ENCODE measurements at places on chromosomes 7 and 10.
A peak's percentile ranks its signal among the peaks of the same experiment; 100 is the strongest.

DNA sequence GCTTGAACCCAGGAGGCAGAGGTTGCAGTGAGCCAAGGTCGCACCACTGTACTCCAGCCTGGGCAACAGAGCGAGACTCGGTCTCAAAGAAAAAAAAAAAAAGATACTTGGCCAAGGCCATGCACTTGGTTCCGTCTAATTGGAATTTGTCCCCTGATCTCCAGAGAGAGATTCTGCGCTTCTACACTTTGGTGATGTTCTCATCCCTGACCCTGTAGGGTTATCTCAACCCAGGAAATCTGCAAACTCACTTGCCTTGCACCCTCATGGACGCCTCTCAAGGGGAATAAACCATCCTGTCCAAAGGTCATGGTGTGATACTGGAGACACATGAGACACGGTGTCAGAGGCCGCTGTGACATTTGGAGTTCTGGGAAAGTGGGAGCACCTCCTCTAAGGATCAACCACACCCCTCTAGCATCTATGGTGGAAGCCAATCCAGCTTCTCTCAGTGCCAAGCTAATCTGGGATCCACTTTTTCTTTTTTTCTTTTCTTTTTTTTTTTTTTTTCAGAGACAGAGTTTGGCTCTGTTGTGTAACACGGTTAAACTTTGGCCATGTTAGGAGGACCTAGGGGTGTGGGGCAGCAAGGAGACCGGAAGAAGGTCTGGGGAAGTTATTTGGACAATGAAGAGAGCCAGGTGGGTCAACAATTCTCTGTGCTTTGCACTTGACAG is 7.8 kb upstream of the POR start:
- DNase-seq = no peak

DNA sequence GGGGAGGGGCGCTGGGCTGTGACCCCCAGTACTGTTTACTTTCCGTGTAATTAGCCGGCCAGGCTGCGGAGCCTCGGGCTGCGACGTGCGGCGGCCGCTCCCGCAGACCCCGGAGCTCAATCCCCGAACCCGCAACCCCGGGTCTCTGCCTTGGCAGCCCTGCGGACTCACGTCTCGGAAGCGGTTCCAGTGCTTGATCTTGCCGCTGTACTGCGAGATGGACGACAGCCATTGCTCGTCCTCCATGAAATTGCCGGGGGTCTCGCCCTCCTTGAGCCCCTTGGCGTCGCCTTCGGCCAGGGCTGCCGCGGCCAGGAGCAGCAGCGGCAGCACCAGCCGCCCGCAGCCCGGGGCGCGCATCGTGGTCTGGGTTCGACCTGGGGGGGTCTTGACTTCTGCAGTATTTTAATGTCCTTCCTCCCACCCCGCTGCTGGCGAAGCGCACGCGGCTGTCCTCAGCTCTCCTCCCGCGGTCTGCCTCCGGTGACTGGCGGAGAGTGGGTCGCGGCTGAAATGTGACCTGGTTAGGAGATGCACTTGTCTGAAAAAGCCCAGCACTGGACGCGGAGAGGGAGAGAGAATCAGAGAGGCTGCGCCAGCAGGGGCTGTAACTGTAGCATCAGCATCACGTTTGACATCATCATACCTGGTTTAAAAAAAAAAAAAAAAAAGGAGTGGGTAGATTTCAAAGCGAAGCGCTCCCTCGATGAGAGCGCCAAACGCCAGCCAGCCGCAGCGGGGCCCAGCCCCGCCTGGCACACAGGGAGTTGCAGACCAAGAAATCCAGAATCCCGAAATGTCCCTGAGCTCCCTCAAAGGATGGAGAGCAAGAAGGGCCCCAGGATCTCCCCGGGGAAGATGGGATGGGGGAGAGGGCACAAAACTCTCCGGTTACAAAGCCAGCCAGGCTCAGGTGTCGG is at the start of gene SPOCK2:
Gene SPOCK2, minus strand, starts transcription at position 583 of the 920 bp plus-strand sequence. Its CDS starts 223 bp downstream, at position 360.
- DNase-seq = peak; percentile 46

DNA sequence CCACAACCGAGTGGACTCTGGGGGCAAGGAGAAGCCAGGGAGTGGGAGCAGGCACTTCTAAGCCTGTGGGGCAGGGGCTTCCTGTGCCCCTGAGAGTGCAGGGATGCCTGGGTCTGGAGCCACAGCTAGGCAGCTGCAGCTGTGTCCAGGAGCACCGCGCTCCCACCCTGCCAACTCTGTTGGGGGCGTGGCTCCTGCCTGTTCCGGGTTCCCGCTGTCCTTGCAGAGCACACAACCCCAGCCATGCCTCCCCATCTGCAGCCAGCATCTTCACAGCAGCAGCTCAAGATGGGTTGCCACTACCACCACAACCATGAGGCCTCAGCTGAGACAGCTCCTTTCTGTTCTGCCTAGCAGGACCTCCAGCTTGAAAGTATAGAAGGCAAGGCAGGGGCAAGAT is 8.6 kb downstream of the PAX4 start:
- DNase-seq = no peak

DNA sequence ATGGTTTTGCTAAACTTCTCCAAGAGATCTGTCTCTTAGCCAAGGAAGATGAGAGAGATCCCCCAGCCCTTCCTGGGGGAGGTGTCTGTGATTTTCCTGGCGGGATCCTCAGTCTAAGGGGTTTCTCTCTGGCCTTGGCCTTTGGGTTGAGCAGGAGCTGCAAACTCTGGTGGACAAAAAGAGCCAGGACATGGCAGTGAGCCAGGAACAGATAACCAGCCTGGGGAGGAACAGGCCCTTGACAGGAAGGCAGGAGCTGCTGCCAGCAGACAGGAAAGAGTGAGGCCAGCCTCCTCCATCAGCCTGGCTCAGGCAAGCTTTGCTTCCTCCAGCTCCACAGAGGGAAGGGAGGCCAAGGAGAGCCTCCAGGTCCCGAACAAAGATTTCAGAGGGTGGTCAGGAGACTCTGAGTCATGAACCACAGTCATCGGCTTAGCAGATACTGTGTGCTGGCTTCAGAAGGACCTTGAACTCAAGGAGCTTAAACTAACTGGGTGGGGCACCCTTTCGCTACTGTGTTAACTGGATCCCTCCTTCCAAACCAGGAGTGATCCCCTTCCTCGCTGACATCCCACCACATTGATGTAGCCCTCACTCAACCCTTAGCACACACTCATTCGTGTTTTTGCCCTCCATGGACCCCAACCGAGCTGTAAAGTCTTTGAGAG is 34.7 kb downstream of the DDIT4 start:
- peak; percentile 64 for DNase-seq

DNA sequence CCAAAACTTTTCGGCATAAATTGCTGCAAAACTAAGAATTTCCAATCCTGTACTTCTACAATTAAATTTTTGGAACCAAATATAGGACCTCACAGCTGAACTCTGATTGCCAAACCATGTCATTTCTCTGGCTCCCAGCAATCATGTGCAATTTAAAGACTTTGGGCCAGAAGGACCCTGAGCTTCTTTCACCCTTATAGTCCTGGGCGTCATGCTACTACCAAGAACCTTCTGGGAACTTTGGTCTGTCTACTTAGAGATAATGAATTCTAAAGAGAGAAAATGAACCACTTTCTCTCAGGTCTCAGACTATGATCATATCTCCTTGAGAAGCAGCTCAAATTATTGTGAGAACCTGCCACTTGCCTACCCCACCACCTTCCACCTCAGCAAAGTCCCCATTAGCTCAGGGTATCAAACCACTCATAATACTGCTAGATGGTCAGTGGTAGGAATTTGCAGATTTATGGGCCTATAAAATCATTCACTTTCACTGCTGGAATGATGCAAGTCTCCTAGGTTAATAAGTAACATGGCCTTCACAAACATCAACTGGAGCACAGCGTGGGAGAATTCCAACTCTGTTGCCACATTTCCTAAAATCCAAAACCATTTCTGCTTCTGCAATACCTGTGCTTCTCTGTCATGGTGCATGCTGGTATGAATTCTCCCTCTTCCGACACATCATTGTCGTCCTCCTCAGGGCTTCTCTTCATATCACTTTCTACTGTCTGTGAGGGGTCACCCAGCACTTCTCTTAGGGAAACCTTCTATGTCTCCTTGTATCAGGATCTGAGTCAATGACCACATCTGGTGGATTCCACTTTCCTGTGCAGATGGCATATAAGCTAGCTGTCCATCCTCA is 6.6 kb upstream of the WDR91 start:
- DNase-seq = no peak

DNA sequence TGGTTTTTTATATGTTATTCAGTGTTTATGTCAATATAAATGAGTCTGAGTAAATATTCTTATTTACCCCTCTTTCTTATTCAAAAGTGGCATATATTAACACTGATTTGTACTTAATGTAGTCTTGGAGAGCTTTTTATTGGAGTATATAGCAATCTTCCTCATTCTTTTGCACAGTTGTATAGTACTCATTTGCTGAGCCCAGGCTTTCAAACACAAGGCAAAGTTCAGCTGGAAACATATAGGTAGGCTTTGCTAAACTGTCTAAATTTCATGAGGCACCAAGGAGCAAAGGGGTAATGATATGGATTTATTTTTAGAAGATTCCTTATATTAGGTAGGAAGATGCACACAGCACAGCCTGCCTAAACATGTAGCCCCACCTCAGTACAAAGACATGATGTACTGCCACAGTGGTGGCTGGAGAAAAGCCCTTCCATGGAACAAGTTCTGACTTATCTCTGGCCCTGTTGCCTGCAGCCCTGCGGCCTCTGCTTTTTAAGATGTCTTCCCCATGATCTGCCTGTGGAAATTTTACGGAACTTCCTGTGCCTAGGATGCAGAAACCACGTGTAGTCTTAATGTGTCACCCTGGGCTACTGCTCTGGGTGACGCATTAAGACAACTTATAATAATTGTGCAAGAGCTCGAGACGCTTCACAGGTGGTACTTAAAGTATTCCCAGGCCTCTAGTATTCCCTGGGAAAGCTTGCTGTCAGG is 9.6 kb upstream of the PDCD4 start:
- no peak for DNase-seq

DNA sequence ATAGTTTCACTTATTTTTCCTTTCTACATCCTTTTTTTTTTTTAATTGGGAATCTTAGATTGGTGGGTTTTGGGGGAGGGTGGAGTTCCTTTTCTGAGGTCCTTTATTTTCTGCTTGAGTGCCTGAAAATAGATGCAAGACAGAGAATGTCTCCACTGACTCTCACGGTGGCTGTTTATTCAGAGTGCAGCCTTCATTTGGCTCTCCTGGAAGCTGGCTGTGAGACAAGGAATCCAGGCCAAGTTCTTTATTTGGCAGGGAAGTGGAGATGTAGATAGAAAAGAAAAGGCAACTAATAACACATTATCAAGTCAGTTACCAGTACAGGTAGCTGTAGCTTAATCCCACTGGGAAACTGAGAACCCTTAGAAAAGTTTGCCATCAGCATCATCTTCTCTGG is 118.6 kb downstream of the CNTNAP2 start:
- no peak for DNase-seq

DNA sequence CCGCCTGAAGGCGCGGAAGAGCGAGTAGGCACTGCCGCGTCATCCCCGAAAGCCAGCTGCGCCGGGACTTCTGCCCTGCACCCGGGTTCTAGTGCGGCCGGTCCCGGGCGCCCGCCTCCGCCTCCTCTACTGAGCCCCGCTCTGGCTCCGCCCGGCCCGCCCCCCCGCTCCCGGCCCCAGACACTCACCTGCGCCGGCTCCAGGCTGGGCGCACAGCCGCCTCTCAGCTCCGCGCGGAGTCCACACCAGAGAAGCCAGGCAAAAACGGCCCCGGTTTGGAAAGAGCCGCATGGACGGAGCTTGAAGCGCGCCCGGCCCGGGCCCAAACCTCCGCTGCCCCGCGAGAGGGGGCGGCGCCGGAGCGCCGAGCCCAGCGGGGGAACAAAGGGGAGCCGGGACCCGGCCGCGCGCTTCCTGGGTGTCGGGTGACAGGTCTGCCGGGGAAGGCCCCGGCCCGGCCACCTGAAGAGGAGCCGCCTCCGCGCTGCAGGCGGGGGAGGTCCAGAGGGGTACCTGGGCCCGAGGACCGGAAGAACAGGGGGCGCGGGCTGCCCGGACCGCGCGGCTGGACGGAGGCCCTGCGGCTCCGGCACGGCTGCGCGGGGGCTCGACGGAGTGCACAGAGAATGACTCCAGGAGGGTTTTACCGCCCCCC is 168.2 kb downstream of the NRF1 start:
- DNase-seq = peak; percentile 38

DNA sequence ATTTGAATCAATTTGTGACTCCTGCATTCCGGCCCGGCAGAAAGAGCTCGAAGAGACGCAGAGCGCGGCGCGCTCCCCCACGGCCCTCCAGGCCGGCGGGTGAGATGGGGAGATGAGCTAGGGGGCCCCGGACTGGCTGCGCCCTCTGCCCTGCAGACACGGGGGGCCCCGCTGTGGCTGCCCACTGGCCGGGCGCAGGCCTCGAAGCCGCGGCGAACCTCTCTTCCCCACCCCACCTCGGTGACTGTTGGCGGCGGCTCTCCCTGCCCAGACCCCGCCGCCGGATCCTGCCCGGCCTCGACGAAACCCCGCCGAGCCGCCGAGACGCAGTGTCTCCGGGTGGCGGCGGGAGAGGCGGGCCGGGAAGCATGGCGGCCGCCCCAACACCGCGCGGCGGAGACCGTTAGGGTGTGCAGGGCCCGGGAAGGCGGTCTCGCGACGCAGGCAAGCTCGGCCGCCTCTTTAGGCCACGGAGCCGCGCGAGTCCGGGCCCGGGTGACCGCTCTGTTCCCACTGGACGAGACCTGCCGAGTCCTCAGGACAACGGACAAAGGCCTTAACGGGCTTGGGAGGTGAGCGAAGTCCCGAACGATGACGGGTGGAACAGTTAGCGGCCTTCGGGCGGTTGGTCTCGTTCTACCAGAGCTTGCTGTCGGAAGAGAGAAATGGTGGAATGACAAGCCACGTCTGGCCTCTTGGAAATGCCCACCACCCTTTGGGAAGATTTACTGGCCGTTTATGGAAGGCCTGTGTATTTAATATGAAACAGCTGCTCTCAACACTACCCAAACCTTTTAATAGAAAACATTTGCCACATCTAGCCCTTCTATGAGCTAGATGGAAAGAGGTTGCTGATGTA is 24.3 kb downstream of the NUP42 start:
- DNase-seq = no peak

DNA sequence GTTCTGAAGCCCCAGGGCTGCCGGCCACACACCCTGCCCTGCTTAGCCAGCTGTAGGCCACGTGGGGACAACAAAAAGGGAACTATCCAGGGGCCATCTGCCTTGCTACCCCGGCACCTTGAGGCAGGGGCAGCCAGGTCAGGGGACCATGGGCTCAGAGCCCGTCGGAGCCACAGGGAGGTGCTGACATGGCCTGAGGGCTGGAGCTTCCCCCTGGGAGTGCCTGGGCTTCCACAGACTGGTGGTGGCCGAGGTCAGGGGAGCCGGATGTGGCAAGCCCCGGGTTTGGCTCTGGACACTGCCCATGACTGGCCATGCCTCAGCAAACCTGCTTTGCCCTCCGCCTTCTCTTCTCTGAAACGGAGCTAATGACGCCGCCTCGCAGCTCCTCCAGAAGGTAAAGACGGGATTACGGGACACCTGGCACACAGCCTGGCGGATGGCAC is 178.5 kb downstream of the EBF3 start:
- DNase-seq = no peak

GRCh38 chr10:79111427-79111826 is 42.7 kb downstream of the ZMIZ1 start:
- DNase-seq = no peak
